Kasumi-1 (cell line): ENCODE measurements at places on chromosomes 1 and 21.
A peak's percentile ranks its signal among the peaks of the same experiment; 100 is the strongest.

DNA sequence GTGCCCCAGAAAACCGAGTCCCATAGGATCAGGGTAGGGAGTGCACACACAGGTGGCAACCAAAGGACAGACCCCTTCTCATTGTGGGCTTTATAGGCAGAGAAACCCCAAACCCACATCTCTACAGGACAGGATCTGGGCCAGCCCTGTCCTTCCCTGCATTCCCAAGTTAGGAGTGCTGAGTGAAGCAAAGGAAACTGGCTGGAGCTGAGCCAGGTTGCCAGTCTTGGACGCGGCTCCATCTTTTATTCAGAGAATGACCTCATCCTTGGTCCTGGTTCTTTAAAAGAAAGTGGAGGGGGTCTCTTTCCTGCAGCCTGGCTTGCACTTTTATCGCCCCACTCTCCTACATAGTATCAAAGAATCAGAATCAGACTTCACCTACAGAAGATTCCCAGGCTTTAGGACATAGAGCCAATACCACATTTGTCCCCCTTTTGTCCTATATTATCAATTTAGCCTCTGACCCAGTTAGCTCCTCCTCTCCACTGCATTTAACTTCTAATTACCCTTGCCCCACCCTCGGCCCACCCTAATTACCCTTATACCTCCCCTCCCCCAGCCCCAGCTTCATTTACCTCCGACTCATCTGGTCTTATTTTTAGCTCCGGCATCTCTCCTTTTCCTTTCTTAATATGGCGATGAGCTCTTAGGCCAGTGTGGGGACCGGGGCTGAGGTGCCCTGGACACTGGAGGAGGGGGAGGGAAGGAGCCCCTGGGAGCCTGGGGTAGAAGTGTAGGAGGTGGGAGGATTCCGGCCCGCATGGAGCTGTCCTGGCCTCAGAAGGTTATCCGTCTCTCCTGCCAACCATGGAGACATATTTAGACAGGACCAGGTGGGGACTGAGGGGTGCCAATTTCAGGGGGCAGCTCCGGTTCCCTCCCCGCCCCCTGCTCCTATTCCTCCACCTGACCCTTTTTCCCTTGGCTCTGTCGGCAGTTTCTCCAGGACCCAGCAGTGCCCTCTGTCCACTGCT, at the start of gene CASQ1:
TSS of gene CASQ1 (plus strand) at position 927 of the 977 bp plus-strand sequence. CDS start 177 bp downstream, outside the sequence.
- DNase-seq, result no peak

GRCh38 chr21:32137266-32137665, 141.6 kb downstream of the MIS18A start:
- DNase-seq, result no peak

- DNase-seq, result peak; percentile 23
These were observed 53.2 kb upstream of the RAB3GAP2 start for GRCh38 chr1:220325306-220325995.

- no peak for DNase-seq
These were observed 134.9 kb upstream of the NRIP1 start for GRCh38 chr21:15199414-15200383.

- no peak for DNase-seq
These were observed 220.1 kb upstream of the KCNK2 start for GRCh38 chr1:214862421-214862820.

DNA sequence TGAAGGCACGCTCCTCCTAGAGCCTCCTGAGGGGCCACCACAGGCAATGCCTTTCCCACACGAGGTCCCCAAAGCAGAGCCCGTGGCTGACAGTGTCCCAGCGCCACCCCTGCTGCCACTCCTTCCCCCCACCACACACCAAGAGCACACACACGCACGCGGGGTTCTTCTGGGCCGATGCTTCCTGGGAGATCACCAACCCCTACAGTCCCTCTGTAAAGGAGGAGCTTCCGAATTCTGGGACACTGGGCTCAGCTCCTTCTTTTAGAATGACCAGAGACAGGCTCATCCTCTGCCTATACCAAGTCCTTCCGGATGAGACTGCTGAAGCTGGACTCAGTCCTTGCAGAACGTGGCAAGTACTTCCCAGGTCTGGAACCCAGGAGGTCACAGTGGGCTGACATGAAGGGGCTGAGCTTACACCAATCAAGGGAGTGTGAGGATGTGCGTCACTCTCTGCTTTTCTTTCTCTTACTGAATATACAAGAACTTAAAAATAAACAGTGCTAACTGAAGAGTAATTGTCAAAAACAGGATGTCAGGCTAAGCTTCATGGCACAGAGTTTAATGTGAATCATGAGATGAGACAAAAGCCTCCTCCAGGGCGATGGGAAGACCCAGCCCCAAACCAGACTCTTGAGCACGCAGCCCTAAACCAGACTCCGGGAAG, 12.7 kb downstream of the SSU72 start:
- DNase-seq, result no peak

DNA sequence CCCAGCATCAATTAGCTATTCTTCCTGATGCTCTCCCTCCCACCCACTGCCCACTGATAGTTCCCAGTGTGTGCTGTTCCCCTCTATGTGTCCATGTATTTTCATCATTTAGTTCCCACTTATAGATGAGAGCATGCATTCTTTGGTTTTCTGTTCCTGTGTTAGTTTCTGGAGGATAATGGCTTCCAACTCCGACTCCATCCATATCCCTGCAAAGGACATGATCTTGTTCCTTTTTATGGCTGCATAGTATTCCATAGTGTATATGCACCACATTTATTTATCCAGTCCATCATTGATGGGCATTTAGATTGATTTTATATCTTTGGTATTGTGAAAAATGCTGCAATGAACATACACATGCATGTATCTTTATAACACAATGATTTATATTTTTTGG, 30.2 kb downstream of the DISC1 start:
- DNase-seq, result no peak

- DNase-seq, result peak; percentile 92
These were observed 115.5 kb downstream of the LRRC53 start for GRCh38 chr1:74396933-74397332.

DNA sequence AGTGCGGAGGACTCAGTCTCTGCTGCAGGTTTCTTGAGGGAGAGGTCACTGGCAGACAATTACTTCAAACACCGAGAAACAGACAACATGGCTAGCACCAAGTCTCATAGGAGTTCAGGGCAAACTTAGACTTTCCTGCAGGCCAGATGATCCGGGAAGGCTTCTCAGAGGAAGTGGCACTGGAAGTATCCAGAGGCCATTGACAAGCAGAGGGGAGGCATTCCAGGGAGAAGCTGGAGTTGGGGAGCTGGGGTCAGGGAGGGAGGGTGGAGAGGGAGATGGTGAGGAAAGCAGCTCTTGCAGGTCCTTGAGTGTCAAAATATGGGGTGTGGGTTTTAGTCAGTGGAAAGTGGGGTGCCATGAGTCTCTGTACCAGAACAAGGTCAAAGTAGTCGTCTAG, 147.9 kb downstream of the KAZN start:
- DNase-seq, result no peak

GRCh38 chr1:245552331-245552730, 397.5 kb downstream of the KIF26B start:
- DNase-seq, result no peak

DNA sequence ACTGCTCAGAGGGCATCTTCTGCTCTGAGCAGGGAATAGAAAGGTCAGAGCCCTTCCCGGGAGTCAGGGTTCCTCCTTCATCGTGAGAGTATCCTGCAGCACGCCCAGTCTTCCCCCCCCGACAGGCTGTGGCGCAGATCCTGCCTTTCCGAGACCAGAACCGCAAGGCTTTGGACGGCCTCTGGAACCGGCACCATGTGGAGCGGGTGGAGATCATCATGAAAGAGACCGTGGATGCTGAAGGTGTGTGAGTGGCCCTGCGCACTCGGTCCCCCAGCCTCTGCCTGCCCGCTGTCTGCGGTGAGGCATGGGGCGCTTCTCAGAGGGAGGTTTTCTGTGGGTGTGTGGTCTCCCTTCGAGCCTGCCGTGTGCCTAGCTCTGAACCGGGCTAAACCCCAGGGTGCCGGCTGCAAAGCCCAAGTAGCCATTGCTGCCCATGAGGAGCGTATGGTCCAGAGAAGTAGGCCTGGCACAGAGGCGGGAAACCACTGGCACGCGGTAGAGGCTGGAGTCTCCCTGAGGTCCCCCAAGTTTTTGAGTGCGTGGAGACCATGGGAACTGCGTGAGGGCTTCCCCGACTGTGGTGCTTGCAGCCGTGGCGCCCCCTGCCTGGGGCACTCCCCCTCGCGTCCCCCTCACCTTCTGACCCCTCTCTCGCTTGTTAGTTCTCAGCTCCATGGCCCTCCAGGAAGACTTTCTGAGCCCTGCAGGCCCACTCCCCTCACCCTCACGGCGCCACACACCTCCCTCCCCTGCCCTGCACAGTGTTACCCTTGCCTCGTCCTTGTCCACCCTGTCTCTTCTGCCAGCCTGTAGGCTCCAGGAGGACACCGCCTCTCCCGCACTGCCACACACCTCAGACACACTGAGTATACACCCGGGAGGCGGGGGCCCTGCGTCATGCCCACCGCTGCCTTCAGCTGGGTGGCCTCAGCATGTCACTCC, 12.5 kb downstream of the H6PD start:
- no peak for DNase-seq

GRCh38 chr1:35660581-35661473, 19.5 kb upstream of the PSMB2 start:
- peak; percentile 42 for DNase-seq

GRCh38 chr1:200374569-200375295, 35.1 kb downstream of the ZNF281 start:
- no peak for DNase-seq

GRCh38 chr1:118300808-118301207, 115.8 kb upstream of the SPAG17 start:
- no peak for DNase-seq

GRCh38 chr1:157734321-157734720, 33.8 kb upstream of the FCRL3 start:
- no peak for DNase-seq

DNA sequence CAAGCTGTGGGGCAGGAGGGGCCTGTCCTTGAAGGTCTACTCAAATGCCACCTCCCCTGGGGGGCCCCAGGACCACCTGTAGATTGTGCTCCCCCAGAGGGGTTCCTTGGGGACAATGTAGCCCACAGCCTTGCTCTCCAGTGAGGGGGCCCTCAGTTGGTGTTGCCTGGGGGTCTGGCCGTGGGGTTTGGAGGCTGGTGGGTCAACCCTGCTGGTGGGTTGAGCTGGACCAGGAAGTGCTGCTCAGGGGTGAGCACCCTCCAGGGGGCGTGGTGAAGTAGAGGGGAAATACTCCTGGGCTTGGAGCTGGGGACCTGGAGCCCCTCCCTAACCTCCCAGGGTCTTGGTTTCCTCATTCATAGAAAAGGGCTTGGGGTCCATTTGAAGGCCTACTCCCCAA, 143.6 kb upstream of the WNT4 start:
- DNase-seq, result no peak

DNA sequence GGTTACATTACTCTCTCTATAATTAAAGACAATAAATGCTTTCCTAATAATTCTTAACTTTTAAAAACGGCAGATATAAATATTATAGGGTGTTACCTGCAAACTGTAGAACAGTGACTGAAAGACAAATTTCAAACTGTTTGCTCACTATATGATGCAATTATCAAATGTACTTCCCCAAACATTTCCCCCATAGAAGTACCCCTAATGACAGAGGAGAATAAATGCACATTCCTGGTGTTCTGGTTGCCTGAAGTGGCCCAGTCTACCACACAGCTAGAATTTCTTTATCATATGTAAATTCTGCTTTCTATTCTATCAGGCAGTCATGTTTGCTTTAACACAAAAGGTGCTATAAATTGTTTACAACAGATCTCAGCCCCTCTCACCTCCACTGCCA, 70.4 kb downstream of the VAV3 start:
- DNase-seq, result peak; percentile 27

DNA sequence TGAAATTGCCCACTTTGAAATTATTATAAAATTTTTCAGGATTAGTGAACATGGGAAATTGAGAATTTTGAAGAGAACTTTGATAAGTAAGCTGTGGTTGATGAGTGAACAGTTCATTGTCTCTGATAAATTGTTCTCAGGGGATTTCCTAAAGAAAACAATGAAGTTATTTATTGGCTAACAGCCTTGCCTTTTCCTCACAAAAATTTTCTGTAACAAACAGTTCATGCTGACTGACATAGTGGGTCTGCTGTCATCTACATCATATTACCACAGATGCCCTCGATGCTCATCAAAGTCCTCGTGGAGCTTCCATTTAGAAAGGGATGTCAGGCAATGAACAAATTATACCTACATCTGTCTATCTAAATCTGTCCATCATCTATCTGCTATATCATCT, 113.4 kb downstream of the PTBP2 start:
- DNase-seq, result no peak

GRCh38 chr1:170789063-170789462, 125.1 kb downstream of the PRRX1 start:
- DNase-seq, result no peak
